ENCODE measurements at places on chromosomes 5 and 9.

- DNase-seq: no peak
Observed at GRCh38 chr9:120758544-120758943, 34.7 kb downstream of the FBXW2 start.

- no peak for DNase-seq
Observed at GRCh38 chr9:115209601-115210306, 91.8 kb upstream of the TNC start.

- no peak for DNase-seq
Observed at GRCh38 chr5:79901631-79902030, 89.4 kb downstream of the MTX3 start.

DNA sequence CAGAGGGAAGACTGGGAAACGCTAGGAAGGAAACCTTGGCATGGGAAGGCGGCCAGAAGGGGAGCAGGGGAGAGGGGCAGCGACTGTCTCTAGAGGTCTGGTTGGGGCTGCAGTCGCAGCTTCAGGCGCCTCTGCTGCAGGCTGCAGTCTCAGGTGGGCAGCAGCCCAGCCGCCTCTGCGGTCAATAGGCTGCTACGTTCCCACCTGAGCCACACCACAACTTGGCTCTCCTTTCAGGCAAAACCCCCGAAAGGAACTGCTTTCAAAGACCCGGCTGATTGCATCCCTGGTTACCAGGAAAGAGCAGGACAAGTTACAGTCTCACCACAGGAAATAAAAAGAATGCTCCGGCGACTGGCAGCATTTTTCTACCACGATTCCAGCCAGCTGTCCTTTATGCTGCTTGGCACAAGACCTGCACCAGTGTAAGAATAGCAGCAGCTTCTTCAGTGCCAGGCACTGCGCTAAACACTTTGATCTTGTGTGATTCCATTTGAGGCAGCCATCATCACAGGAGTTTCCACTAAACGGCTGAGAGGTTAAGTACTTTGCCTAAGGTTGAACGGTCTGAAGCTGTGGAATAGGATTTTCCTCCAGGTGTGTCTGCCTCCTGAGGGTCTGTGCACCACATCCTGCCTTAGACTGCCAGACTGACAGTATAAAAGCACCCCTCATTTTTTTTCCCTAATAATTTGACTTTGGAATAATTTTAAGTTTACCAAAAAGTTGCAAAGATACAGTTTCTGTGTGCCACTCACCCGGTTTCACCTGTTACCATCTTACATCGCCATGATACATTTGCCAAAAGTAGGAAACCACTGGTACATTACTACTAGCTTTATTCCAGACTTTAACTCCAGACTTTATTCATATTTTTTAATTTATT lies 7.5 kb downstream of the RPS14 start:
- DNase-seq: no peak

GRCh38 chr5:107968998-107969397 lies 298.3 kb upstream of the EFNA5 start:
- no peak for DNase-seq

DNA sequence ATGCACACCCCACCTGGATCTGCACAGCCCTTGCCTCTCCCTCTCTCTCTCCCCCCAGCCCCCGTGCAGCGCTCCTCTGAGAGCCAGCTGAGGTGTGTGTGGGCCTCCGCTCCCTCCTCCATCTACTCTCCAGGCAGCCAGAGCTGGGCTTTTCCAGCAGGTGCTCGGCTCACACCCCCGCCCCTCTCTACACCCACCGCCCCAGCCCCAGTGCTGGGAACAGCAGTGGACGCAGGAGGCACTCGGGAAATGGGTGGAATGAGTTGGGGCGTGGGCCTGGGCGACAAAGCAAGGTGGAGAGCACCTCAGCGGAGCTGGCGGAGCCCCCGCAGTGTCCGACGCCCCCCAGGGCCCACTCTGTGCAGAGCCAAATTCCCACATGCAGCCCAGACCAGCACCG lies 13.3 kb upstream of the LHX3 start:
- no peak for DNase-seq

GRCh38 chr9:129213551-129213950 lies 35.5 kb upstream of the IER5L start:
- no peak for DNase-seq

DNA sequence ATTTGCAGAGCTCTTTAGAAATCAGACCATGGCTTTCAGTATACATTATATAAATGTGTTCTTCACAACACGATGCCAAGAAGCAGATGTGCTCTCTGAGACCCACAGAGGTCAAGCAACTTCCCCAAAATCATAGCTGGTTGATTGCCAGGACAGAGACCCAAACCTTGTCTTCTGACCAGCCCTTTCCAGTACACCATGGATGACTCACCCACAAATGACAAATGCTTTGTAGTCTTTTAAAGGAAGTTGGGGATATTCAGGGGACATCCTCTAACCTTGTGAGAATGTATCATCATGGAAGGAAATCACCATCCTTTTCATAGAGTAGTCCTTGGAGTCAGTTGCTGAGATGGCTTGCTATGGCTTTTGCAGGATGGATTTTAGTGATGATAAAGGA lies 30.1 kb downstream of the ZNF462 start:
- DNase-seq: no peak

DNA sequence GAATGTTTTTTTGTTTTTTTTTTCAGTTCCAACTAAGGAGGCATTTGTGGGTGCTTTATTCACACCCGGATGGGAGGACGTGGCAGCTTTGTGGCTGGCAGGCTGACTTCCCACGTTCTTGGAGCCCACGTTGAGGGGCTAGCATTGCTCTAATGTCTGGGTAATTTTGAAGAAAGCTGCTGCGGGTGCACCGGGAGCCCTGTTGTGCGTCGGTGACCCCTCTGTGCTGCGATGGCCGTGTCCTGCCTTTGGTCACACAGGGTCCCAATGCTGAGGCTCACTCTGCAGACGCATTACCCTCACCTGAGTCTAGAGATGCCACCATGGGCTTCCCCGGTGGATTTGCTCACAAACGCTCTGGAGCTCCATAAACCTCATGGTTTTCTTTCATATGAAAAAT lies 34.2 kb downstream of the NDUFS6 start:
- no peak for DNase-seq

DNA sequence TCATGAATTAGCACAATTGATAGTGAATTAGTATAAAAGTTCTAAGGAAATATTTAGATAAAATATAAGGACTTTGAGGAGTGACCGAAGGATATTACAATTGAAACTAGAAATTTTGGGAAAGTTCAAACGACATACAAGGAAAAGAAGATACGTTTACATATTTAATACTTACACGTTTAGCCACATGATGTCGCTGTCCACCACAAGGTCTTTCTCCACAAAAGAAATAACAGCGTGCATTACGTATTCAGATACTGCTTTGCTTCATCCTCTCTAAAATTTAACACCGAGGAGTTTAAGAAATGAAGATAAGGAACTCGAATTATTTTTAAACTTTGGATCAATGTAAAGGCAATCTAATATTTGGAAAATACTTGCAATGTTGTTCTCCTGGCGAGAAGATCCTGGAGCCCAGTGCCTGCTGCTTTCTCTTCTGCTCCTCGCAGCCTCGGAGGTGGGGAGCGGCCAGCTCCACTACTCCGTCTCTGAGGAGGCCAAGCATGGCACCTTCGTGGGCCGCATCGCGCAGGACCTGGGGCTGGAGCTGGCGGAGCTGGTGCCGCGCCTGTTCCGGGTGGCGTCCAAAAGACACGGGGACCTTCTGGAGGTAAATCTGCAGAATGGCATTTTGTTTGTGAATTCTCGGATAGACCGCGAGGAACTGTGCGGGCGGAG lies at the start of gene PCDHA3:
Gene PCDHA3, plus strand, starts transcription at position 242 of the 678 bp plus-strand sequence.
- DNase-seq: no peak

GRCh38 chr5:154885439-154885838 lies 27.0 kb downstream of the CNOT8 start:
- DNase-seq: no peak

DNA sequence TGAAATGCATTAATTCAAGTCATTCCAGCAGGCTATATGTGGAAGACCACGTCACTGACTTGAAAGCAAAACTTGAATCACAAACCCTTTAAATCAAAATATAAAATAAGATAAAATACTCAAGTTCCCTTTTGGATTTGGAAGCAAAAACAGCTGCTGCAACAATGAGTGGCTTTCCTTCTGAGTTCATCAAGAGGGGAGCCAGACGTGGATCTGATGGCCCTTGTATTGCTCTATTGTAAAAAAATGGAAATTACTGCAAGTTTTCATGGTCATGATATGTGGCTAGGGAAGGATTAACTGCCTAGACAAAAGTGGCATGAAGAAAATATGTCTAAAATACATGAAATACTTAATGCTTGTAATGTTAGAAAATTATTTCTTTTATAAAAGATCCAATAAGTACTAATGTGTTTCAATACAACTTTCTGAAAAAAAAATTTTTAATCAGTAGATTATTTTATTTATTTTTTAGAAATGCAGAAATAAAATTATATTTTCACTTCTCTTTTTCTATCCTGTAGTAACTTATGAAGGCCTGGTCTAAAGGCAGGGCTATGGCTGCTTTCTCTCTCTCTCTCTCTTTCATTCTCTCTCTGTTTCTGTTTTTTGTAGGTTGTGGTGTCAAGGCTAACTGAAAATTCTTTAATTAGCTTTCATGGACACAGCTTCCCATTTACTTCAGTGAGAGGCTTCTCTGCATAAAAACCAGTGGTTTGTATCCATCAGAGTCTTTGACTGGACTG lies 24.0 kb downstream of the LIX1 start:
- DNase-seq: no peak

DNA sequence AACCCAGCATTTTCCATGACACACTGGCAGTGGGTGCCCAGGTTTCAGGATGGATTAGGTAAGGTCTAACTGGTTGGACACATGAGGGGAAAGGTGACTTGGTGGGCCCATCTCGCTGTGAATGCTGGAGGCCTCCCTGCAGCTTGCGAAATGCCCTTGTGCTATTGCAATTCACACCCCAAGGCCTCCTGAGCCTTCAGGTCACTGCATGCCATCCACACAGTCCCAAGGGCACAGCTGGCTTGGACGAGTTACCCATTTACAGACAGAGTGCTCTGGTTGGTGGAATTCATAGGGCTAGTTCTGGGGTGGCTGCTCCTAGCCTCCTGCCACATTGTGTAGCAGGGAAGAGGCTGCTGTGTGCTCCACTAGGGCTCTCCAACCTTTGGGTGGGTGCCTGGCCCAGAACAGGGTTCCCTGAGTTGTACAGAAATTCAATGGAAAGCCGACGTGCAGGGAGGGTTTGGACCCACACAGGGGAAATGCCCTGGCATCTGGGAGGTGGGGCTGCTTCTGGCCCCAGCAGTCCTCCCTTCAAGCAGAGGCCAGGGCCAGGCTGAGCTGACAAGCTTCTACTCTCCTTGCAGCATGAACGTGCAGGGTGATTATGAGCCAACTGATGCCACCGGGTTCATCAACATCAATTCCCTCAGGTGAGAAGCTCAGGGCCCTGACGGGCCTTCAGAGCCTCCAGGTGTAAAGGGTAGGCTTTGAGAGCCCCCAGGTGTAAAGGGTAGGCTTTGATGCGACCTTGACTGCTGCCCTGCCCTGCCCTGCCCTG lies 54.3 kb downstream of the ASS1 start:
- DNase-seq: no peak

- no peak for DNase-seq
Observed at GRCh38 chr5:160835818-160836528, 16.0 kb downstream of the ATP10B start.

GRCh38 chr9:72401396-72401795 lies 36.4 kb upstream of the ZFAND5 start:
- no peak for DNase-seq

DNA sequence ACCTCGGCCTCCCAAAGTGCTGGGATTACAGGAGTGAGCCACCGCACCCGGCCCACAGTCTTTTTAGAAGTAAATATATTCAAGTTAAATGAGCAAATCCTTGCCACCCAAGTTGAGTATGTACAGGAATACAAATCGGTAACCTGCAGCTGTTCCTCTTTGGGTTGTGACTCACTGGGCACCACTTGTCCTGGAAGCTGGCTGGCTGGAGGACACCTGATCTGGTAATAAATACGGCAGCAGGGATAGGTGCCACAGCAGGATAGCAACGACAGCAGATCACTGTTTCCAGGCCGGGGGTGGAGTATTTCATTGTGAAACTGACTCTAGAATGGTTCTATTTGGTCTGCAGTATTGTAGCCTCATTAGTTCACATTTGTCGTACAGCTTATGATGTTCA lies 35.7 kb upstream of the SLC36A2 start:
- DNase-seq: no peak

- no peak for DNase-seq
Observed at GRCh38 chr5:112036206-112036605, 279.2 kb upstream of the NREP start.

DNA sequence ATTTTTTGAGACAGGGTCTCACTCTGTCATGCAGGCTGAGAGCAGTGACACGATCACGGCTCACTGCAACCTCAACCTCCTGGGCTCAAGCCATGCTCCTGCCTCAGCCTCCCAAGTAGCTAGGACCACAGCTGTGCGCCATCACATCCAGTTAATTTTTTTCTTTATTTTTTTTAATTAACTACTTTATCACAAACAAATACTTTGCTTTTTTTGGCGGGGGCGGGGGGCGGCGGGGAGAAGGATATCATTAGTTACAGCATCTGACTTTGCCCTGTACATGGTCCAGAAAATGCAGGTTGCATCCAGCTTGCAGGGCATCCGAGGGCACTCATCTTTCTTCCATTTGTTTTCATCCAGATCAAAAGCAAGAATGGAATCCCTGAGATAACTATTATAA lies 201.8 kb upstream of the IER5L start:
- DNase-seq: no peak

All from CMK (cell line).